ENCODE measurements at places on chromosomes 2 and 18.

GRCh38 chr18:70328169-70328568, 39.3 kb downstream of the SOCS6 start:
- DNase-seq: no peak

GRCh38 chr2:234309431-234309830, 187.4 kb downstream of the ARL4C start:
- no peak for DNase-seq

DNA sequence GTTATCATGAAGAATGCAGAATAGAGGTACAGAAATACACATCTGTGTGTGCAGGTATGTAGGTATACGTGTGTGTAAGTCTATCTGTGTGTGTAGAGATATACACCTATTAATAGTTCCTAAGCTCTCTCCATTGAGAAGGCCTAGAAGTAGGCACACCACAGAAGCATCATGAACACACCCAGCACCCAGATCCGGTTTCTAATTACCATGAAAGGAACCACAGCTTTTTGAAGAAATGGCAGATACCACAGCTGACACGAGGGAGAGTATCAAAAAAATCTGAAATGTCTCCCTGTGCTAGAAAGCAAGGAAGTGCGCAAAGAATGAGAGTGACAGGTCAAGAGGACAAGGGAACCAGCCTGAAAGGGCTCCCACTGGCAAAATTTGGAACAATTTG, 27.7 kb upstream of the AP1S3 start:
- DNase-seq: no peak

GRCh38 chr18:75198036-75198435, 10.9 kb downstream of the PTGR3 start:
- DNase-seq: no peak

DNA sequence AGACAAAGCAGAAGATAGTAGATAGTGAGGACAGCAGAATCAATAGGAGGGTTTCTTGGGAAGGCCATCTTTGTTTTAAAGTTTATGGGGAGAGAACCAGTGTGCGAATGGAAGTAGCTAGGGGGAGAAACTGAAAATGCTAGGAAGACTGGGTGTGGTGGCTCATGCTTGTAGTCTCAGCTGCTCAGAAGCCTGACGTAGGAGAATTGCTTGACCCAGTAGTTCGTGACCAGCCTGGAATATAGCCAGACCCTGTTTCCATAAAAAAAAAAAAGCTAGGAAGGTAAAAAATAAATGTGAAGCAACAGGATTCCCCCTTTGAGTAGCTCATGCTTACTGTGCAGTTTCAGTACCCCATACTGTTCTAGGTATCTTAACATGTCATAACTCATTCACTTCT, 19.2 kb upstream of the DRC1 start:
- DNase-seq: no peak

- DNase-seq: no peak
Measured at GRCh38 chr2:53964987-53965687, 5.7 kb downstream of the PSME4 start.

DNA sequence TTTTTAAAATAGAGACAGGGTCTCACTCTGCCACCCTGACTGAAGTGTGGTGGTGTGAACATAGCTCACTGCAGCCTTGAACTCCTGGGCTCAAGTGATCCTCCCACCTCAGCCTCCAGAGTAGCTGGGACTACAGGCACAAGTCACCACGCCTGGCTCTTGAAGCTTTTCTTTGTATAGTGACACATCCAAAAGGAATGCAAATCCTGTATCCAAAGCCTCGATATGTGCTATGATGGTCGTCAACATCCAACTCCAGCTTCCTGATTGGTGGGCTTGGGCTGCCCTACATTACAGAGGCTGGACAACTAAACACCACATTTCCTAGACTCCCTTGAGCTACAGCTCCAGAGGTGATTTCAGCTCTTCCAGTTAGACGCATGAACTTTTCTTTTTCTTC, 101.7 kb upstream of the PGAP1 start:
- no peak for DNase-seq

DNA sequence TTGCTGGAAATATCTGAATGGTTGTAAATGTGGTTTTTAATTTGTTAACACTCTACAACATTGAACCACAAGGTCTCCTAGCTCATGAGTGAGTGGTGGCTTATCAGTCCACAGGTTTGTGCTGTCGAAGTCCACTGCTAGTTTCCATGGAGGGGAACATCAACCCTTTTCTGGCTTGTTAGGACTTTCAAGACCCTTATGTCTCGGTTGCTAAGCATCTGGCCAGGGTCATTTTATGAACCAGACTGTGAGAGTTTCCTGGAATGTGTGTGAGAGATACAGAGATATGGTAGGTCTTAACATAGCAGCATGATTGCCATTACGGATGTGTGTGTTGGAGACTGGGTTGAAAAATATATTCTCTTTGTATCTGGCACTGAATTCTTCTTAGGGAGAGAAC, 36.9 kb downstream of the KCNE4 start:
- DNase-seq: no peak

- DNase-seq: no peak
Measured at GRCh38 chr2:20496076-20496872, 49.4 kb downstream of the RHOB start.

GRCh38 chr2:104977958-104978357, 59.9 kb upstream of the MRPS9 start:
- no peak for DNase-seq

GRCh38 chr2:158178646-158179045, 77.0 kb downstream of the UPP2 start:
- DNase-seq: no peak

DNA sequence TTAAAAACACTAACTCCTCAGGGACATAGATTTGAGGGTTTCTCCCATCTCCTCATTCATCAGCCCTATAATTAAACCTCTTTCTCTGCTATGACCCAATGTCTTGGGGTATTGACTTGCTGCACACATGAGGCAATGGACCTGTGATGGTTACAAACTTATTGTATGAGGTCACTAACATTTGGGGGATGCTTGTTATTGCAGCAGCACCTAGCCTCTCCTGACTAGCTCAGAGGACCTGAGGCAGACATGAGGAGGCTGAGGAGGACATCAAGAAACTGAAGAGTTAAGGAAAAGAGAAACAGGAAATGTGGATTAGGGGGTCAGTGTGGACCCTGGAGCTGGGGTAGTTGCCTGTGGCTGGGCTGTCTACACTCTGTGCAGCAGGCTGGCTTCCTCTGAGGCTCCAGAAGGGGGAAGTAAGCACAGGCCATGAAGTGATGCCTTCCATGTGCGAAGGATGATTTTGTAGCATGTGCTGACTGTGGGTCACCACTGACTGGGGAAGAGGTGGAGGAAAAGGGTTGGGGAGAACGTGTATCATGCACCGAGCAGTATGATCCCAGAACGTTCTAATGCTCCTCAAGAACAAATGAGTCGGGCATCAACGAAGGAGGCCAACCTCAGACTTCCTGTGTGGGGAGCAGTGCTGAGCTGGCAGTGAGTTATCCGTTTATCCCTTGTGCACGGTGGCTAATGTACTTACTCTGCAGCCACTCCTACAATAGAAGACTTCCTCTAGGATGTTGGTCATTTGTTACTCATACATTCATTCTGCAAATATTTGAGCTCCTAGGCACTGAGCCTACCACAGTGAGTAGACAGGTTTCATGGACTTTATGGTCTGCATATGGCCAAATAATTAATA, 42.1 kb upstream of the RFX8 start:
- DNase-seq: no peak

DNA sequence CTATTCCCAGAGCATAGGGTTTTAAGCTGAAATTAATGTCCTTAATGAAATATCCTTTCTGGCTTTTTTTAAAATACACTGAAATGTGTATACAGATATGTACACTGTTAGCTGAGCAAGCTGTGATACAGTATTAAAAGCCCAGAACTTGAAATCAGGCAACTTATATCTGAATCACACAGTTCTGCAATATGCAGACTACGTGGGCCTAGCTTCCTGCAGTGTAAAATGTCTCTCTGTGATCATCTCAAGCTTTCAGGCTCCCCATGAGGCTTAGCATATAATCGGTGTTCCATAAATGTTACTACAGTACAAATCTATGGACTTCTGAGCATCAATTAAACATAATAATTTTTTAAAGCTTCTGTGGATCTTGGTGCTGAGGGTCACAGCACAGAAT, 8.2 kb downstream of the FBXO15 start:
- no peak for DNase-seq

DNA sequence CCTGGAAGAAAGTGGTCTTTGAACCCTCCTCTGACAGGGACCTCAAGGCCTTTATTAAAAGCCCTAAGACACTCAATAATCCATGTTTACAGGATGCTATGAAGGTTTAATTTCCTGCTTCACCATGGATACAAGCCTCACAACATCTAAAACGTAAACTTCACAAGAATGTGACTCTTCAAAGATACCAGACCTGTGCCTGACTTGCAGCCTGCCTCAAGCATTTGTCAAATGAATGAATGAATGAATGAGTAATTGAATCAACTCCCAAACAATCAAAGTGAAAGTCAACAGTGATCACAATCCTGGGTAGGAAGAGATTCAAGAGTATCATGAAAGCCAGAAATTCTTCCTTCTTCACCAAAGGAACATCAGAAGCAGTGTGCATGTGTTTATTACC, 30.4 kb downstream of the KLF7 start:
- DNase-seq: no peak

- no peak for DNase-seq
Measured at GRCh38 chr18:424668-425067, 75.8 kb downstream of the COLEC12 start.

DNA sequence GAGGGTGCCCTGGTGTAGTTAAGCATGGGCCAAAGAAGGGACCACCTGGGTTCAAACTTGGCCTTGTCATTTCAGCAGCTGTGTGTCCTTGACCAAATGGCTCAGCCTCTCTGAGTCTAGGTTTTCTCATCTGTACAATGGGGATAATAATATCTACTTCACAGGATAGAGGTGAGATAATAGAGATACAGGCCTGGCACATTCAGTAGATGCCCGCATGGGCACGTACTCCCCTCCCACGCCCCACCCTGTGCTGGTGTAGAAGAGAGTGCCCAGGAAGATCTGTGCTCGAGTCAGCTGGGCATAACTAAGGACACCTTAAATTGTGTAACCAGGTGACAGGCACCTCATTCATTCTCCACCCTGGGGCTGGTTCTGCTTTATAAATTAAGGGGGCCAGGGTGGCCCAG, 8.4 kb upstream of the TMEM185B start:
- no peak for DNase-seq

- DNase-seq: no peak
Measured at GRCh38 chr2:197915548-197916265, 111.3 kb downstream of the PLCL1 start.

DNA sequence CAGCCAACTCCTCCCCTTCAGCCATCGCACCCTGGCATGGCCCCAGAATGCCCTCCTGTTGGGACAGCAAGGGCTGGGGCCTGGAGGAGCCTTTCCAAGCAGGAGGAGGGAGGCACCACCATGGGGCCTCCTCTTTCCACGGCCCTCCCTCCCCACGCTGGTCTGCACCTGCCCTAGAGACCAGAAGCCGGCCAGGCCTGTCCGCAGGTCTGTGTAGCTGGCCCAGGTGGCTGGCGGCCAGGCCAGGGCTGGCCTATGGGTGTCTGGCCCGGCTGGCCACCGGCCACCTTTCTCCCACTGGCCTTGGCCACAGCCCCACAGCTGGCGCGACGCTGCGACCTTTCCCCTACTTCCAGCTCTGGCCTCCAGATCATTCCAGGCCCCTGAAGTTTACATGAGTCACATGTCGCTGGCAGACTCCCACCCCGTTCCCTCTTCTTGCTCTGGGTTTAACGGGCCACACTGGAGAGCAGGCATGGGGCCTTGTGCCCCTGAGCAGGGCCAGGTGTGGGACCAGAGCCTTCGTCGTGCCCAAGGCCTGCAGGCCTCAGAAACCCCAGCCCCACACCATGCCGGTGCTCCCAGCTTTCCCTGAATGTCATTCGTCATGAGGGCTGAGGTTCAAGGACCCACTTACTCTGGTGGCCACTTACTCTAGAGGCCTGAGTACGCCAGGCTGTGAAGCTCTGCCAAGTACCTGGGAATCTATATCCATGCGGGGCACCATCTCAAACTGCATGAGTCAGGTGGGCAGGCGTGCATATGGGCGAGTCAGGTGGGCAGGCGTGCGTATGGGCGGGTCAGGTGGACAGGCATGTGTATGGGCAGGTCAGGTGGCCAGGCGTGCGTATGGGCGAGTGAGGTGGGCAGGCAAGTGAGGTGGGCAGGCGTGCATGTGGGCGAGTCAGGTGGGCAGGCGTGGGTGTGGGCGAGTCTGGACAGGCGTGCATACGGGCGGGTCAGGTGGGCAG, 33.3 kb upstream of the KLF11 start:
- DNase-seq: no peak

DNA sequence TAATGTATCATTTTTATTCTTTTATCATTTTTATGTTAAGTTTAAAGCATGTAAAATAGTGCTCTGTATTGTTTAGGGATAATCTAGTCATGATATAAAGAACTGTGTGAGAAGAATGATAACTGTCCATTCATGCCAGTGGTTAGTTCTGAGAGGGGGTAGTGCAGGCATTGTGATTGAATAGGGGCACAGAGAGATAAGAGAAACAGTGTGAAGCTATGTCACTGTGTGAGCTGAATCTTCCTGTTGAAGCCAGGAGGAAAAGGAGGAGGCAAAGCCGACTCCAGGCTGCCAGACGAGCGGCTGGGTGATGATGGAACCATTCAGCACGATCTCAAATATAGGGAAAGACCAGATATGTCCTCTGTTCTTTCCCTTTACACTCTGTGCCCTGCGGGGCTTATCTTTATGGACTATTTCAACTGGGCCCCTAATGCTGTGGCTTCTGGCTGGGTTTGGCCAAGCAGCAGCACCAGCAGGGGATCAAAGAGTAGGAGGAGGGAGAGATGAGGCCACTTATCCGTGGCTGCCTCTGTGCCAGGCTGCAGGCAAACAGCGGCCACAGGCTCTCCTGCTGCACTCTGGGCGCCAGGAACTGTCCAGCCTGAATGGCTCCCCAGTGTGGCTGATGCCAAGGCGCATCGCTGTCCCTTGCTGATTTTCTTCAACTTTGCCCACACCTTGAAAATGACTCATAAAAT, 128.0 kb downstream of the SPP2 start:
- DNase-seq: no peak

DNA sequence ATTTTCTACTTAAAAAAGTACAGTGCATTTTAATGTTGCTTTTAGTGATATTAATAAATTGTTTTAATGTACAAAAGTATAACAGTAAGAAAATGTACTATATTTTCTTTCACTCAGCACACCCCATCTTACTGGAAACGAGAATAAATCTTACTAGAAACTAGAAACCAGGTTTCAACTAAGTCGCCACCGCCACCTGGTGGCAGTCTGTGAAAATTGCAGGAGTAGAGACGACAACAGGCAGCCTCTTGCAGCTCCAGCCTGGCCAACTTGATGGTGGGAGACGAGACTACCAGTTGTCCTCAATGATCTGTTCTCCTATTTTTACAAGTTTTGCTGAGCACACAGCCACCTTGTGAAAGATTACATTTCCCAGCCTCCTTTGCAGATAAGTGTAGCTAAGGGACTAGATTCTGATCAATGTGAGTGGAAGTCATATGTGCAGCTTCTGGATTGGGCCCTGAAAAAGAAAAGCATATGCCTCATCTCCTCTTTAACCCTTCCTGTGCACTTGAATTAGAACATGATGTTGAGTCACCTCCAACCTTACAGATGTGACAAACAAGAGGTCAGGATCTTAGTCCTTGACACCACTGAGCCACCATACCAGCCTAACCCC, 8.7 kb downstream of the OTOF start:
- DNase-seq: no peak

GRCh38 chr18:39184176-39184575, 1618.6 kb upstream of the CELF4 start:
- DNase-seq: no peak
